ENCODE measurements at places on chromosomes 1 and 21.

DNA sequence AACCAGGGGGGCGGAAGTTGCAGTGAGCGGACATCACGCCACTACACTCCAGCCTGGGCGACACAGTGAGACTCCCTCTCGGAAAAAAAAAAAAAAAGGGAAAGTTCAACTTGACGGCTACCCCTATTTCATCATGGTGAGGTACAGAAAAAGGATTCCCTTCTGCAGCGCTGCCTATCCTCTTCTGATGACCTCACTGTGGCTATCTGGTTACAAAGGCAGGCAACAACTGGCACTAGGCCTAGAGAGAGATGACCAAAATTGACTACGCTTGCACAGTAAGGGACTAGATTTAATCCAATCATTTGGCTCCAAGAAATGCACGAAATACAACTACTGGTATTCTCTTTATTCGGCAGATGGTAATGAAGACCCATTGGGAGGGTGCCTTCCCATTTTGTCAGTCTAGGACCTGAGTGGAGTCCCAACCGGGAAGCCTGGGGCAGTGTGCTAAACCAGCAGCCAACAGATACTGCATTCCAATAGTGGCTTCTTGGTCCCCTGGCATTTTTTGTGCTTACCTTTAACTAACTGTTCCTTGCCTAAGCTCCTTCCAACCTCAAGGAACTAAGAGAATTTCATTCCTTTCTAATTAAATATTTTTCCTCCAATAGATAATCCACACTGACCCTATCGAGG is 36.6 kb downstream of the ITPKB start:
- no peak for DNase-seq

DNA sequence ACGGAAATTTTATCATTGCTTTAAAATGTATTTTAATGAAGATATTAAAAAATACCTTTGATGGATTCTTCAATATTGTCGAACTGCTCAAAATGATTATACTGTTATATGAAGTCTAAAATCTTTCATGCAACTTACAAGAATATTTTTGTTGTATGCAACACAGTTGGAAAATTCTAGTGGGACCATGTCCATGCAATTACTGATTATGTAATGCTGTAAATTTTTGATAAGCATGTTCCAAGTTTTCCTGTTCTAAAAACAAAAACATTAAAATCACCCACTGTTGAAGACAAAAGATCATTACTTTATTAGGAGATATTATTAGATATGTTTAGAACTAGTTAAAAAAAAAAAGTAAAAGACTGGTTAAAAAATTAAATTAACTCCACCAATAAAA is 132.8 kb downstream of the NFIA start:
- DNase-seq = no peak

DNA sequence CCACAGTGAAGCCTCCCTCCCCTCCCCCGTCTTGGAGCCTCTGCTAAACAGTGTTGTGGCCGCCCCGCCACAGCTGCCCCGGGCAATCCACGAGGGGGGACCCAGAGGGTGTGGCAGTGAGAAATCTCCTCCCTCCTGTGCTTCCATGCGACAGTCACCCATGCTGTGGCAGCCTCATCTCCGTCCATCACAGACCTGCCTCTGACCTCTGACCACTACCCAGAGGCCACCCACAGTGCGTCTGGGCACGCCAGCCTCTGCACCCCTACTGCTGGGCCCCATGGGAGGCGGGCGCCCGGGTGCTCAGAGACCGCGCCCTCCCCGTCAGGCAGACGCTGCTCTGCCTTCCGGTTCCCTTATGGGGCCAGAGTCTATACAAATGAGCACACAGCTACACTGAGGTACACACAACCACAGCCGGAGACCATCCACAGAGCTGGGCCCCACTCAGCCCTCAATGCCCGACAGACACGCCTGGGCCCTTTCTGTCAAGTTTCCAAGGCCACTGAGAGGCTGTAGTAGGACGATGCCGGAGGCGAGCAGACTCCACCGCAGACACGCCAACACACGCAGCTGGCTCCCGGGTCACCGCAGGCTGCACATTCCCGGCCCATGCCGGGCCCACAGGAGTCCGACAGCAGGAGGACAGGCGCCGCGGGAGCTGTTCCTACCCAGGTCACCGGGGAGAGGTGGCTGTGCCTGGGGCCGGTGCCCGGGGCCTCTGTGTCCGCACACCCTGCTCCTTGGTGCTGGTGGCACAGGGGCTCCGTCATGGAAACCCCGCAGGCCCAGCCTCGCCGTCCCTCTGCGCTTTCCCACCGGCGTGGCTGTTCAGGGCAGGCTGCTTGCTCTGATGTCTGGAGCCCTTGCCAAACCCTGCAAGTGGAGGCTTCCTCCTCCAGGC is 23.9 kb upstream of the TMEM52 start:
- no peak for DNase-seq

DNA sequence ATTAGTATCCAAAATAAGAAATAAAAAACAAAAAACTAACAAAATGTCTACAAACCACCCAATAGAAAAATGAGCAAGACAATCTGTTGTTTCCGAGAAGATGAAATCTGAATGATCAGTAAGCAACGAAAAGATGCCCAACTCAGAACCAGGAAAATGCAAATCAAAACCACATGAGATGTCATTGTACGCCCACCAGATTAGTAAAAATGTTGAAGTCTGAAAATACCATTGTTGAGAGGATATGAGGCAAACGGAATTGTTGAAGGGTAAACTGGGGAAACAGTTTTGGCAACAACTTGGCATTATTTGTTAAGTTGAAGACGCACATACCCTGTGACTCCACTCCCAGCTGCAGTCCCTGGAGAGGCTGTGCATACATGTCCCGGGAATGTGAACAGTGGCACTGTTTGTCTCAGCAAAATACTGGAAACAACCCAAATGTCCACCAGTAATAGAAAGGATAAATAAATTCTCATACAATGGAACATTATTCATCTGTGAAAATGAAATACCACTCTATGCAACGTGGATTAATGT is 10.6 kb downstream of the ZBTB17 start:
- no peak for DNase-seq

- no peak for DNase-seq
These were observed 19.4 kb downstream of the PLEKHM2 start for GRCh38 chr1:15703562-15703961.

DNA sequence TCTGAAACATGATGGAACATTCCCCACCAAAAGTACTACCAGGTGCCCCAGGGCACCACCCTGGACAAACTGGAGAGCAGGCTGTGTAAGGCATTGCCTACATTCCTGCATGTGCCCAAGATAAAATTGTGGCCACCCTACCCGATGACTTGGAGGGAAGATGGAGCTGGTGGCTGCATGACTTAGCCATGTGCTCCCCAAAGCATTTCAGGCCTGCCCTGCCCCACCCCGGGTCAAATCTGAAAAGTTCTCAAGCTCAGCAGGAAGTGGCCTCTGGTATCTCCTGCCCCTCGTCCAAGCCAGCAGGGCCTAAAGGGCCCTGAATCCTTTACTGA is 8.5 kb downstream of the CD2 start:
- DNase-seq = no peak

GRCh38 chr1:167371030-167371429 is 147.3 kb downstream of the CD247 start:
- DNase-seq = no peak

DNA sequence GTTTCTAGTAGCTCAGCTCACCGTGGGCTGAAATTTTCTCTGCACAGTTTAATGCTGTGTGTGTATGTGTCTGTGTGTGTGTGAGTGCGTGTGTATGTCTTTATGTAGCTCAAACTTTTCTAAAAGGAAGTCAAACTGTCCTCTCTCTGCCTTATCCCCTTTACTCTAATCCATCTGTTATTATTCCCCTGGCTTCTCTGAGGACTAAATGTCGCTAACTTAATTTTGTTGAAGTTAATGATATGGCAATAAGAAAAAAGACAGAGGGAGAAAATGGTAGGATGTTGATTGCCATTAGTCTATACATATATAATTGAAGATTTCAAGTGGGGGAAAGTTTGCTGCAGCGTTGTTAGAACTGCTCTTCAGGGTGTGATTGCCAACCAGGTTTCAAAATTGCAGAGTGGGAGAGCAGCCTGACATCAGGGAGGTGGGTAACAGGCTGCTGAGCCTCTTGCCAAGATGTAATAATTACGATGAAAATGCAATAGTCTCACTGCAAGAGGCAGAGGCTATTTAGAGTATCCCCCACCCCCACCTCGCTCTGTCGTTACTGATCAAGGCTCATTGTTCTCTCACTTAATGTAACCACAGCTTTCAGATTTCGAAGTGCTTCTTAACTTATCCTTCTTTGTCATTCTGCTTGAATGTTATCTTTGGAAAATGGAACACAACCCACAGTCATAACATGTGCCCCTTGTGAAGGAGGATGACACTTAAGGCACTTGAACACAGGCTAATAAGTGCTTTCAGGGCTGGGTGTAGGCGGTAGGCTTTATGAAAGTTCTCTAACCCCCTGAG is 559.0 kb upstream of the PLXNA2 start:
- DNase-seq = no peak

GRCh38 chr1:41607808-41608207 is 123.3 kb upstream of the EDN2 start:
- no peak for DNase-seq

DNA sequence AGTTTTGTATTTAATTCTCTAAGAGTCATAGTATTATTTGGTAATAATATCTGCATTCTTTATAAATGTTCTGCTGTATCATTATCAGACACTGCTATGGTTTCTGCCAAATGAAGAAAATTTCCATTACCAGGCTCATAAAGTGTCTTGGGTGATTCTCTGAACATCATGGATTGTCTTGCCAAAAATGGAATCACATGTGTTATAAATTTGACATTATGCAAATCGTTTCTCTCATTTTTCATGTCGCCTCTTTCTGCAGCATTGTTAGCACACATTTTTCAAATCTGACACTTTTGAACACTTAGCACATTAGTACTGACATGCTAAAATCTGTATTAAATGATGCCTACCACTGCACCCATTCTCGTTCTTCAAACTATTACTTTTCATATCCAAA is 74.2 kb upstream of the NEK7 start:
- DNase-seq = no peak

DNA sequence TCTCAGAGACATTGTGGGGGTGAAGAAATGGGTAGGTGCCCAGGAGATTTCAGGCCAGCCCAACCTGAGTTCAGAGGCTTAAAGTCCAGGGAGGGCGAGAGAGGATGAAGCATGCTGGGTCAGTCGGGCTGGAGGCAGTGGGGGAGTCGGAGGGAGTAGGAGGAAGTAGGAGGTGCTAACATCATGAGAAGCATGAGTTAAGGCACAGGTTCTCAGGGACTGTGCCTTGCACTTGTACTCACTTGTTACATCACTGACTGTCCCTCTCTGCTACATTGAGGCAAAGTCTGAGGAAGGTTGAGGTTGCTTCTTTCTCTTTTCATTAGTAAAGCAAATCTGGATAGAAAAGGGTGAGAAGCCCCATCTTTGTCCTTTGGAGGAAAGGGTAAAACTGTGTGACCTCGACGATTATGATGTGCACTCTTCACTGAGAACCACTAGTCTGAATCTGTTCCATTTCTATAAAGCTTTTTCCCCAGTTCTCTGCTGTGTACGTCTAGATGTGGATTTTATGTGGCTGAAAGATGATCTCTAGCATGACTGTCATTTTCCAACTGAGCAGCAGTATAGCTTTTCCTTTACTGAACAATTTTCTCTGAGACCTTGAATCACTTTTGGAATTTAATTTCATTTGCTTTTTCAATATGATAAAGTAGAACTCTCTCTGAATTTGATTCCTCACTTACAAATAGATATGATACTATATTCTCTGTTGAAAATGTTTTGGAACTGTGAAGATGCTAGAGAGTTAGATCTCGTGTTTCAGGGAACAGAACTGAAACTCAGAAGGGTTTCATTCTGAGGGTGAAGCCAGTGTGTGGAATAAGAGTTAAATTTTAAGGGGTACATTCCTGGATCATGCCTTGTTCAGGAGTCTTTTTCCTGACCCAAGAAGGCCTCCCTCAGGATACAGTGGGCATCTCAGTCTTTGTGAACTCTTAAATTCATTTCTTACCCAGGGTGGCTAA is 94.6 kb downstream of the FGGY start:
- DNase-seq = no peak

DNA sequence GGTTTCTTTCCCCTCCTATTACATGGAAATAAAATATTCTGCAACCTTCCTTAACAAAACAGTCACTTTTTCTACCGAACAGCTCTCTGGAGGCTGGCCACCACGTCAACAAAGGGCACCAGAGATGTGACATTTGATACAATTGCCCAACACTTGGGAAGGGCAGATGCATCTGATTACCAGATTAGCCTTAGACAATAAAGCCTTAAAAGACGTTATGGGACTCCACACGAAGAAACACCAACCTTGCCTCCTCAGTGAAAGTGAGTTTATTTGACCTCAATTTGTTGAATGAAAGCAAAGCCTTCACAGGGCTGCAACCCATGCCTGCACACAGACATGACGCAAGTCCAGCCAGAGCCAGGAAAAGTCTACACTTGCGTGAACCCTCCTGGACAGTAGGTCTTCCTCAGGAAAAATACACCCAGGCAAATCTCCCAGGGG is 136.1 kb downstream of the TGFBR3 start:
- no peak for DNase-seq

DNA sequence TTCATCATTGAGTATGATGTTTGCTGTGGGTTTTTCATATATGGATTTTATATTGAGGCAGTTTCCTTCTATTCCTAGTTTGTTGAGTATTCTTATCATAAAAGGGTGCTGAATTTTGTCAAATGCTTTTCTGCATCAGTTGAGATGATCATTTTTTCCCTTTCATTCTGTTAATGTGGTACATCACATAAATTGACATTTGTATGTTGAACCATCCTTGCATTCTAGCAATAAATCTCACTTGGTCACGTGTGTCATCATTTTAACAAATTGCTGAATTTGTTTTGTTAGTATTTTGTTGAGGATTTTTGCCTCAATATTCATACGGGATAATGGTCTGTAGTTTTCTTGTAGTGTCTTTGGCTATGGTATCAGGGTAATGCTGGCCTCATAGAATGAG is 19.9 kb downstream of the TTC34 start:
- no peak for DNase-seq

GRCh38 chr1:159838715-159839114 is 12.0 kb downstream of the SLAMF8 start:
- DNase-seq = no peak

DNA sequence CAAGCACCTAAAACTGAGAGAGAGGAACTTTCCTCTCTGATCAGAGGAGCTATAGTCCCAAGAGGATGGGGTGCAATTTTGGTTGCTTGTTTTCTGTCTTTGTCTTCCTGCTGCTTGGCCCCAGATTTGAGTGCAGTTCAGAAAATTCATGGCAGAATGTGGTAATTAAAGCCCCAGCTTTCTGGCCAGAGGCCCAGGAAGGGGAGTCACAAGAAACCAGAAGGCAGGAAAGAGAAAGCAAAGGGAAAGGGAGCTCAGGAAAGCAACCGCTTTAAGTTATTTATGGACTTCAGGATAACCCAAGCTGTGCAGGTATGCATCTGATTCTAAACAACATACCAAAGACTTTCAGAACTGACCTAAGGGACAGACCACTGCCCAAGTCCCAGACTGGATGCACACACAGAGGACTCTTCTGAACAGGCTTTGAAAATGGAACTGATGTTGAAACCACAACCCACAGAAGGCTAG is 88.8 kb downstream of the ST3GAL3 start:
- DNase-seq = no peak

GRCh38 chr1:7533006-7533405 is 238.1 kb upstream of the VAMP3 start:
- DNase-seq = no peak

GRCh38 chr1:50985094-50985493 is 15.0 kb downstream of the CDKN2C start:
- DNase-seq = no peak

GRCh38 chr1:32337855-32338636 is 2.0 kb upstream of the MARCKSL1 start:
- peak; percentile 40 for DNase-seq

GRCh38 chr1:117436513-117436912 is 69.3 kb downstream of the MAN1A2 start:
- DNase-seq = no peak

- DNase-seq = no peak
These were observed 12.4 kb downstream of the HHIPL2 start for GRCh38 chr1:222535455-222535854.
